Aorta (tissue), 5 donors: ENCODE measurements at places on chromosomes 5 and 9. TPM values are rescaled to one million over a fixed set of nuclear protein-coding genes. Genes with fewer than 3 reads are reported as not detected.

DNA sequence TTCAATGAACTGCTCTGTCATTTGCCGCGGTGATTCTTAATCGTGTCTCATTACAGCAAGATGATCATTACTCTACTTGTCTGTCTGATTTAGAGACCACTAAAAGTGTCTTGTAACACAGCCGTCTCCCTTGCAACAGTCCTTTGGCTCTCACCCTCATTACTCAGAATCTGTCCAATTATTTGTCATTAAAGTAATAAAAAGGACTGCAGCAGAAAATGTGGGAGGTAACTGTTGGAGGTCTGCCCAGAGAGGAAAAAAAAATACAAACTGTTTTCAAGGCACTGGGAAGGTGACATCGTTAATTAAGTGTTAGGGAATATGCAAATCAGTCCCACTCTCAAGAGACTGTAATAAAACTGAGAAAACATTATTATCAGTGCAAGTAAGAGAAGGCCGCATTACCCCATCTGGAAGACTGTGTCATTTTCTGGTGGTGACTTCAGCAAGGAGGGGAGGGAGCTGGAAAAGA lies 281.0 kb downstream of the RASEF start:
- H3K4me3 ChIP-seq: no peak overlapping the region
- H3K27me3 ChIP-seq: no peaks in the 10 kb centered on the region
- no peaks in the 10 kb centered on the region for H3K4me1 ChIP-seq
- H3K36me3 ChIP-seq: no peaks in the 10 kb centered on the region
- no peak overlapping the region for H3K27ac ChIP-seq

GRCh38 chr9:127219520-127219919 lies 45.1 kb upstream of the GARNL3 start:
- H3K36me3 ChIP-seq: no peaks in the 10 kb centered on the region
- no peak overlapping the region for H3K4me3 ChIP-seq
- no peak overlapping the region for H3K27ac ChIP-seq
- DNase-seq: peak; percentile 77
- H3K27me3 ChIP-seq: no peaks in the 10 kb centered on the region

The ECSCR gene
- 33.2 TPM for total RNA-seq

The PTGR1 gene
- 18.2 TPM for total RNA-seq
